Cerebellar nuclear complex (tissue), 1 donor: ENCODE measurements at places on chromosomes 3 and 15.

- no peak for DNase-seq
Observed at GRCh38 chr3:24830230-24831152, 335.8 kb upstream of the THRB start.

- DNase-seq = no peak
Observed at GRCh38 chr15:77285057-77285997, 134.6 kb downstream of the PEAK1 start.

DNA sequence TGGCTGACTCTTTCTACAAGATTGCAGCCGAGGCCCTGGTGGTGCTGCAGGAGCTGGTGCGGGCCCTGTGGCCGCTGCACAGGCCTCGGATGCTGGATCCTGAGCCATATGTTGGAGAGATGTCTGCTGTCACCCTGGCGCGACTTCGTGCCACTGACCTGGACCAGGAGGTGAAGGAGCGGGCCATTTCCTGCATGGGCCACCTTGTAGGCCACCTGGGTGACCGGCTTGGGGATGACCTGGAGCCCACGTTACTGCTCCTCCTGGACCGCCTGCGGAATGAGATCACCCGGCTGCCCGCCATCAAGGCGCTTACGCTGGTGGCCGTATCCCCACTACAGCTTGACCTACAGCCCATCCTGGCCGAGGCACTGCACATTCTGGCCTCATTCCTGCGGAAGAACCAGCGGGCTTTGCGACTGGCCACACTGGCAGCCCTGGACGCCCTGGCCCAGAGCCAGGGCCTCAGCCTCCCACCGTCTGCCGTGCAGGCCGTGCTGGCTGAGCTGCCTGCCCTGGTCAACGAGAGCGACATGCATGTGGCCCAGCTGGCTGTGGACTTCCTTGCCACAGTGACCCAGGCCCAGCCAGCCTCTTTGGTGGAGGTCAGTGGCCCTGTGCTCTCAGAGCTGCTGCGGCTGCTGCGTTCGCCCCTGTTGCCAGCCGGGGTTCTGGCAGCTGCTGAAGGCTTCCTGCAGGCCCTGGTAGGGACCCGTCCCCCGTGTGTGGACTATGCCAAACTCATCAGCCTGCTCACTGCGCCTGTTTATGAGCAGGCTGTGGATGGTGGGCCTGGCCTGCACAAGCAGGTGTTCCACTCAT lies 20.3 kb downstream of the CAND2 start:
- DNase-seq = no peak

GRCh38 chr3:149603126-149604074 lies 54.4 kb downstream of the WWTR1 start:
- no peak for DNase-seq

DNA sequence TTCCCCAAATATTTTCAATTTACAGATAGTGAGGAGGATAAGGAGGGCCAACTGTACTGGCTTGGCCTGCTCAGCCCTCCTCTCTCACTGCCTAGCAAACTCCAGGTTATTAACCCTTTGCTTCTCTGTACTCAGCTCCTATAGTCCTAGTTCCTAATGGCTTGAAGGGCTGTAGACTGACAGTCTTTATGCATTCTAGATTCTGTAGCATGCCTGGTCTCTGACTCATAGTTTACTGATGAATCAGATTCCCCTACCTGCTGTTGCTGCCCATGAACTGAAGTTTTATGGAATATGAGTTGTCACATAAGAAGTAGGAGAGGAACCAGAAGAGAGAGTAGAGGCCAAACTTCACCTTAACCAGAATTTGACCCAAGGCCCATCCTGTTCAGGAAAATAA lies 27.1 kb upstream of the MAP3K13 start:
- DNase-seq = no peak

- no peak for DNase-seq
Observed at GRCh38 chr3:152870027-152870426, 35.1 kb downstream of the P2RY1 start.
